Stimulated activated CD8-positive, alpha-beta memory T cell treated with anti-CD3 and anti-CD28 coated beads, Interleukin-15, amount 100 ng/mL, for 4 hours (primary cell): ENCODE measurements at places on chromosomes 13 and 19.

- DNase-seq, result no peak
Observed at GRCh38 chr13:46542833-46543232, 10.1 kb upstream of the LRCH1 start.

GRCh38 chr19:19078801-19079200 lies 15.0 kb downstream of the SLC25A42 start:
- no peak for DNase-seq

- no peak for DNase-seq
Observed at GRCh38 chr13:33184112-33184490, 101.5 kb downstream of the STARD13 start.

GRCh38 chr19:43763473-43763939 lies 8.7 kb upstream of the SMG9 start:
- no peak for DNase-seq

DNA sequence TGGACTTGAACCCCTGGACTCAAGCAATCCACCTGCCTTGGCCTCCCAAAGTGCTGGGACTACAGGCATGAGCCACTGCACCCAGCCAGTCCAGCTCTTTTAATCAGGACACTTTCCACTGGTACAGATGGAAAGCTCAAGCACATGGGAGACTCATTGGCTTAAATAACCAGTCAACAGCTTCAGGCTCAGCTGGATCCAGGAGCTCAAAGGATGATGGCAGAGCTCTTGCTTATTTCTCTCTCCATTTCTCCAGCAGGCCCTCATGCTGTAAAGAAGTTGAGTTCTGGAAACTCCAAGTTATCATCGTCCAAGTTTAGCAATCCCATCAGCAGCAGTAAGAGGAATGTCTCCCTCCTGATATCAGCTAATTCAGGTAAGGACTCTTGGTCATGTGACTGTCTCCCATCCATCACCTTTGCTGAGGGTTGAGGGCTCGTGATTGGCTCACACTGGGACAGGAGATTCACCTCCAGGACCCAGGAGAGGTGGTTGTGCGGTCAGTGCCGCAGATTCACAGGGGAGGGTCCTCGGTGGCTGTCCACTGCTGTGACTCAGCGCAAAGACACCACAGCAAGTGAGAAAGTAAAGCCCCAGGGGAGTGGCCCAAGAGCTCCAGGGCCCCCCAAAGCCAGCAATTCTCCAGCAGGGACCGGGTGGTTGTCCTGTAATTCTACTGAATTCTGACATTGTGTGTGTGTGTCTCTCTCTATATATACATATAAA lies 5.1 kb downstream of the CCL25 start:
- no peak for DNase-seq

DNA sequence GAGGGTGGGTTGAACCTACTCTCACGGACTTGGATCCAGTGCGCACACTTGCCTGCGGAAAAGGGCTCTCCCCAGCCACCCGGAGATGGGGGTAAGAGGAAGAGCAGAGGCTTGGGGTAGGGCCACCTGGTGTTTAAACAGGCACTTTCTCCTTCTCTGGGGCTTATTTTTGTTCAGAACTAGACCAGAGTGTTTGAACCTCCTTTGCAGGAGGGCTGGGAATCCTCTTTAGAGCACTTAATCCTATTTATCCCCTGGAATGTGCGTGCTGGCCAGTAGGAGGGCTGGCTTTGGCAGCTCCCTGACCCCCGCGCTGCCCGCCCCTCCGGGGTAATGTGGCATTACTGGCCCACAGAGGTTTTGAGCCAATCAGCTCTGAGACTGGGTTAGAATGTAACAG lies 2.0 kb downstream of the RGS9BP start:
- no peak for DNase-seq

DNA sequence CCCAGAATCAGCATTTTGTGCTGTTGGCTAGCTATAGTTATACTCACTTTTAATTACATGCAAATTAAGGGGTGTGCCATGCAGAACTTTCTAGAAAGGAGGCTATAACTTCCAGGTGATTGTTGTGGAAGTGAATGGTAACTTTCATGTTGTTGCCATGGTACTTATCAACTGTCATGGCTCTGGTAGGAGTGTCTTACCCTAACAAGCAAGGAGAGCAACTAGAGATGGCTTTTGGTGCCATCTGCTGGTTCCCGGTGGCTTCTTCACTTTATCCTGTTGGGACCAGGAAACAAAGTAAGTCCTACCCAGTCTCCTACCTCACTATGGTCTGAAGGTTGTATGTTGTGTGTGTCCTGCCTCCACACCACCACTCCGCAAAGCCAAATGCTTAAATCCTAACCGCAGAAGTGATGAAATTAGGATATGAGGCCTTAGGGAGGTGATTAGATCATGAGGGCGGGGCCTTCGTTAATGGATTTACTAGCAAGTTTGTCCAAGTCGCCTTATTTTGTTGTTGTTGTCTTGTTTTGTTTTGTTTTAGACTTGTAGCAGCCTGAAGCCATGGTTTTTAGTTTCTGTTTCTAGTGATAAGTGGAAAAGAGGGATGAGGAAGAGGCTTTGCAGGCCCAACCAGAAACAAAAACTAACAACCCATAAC lies 22.6 kb downstream of the FBXL12 start:
- DNase-seq, result peak; percentile 77
